ENCODE measurements at places on chromosomes 3 and 15.

DNA sequence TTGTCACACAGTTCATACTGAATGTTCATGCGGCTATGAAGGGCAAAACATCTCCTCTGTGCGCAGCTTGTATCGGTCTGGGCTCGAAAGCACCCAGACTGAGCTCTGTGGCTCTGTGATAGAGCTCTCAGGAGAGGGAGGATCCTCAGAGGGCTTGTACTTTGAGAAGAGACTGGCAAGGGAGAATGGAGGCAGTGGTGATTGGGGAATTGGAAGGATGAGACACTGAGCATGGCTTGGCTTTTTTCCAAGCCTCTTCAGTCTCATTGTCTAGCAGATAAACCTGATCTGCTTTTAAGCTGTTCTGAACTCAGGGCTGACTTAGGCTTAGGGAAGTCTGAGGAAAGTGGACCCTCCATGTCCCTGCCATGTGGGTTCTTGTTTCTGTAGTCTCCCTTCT, 43.0 kb downstream of the RAD54L2 start:
- DNase-seq = no peak

DNA sequence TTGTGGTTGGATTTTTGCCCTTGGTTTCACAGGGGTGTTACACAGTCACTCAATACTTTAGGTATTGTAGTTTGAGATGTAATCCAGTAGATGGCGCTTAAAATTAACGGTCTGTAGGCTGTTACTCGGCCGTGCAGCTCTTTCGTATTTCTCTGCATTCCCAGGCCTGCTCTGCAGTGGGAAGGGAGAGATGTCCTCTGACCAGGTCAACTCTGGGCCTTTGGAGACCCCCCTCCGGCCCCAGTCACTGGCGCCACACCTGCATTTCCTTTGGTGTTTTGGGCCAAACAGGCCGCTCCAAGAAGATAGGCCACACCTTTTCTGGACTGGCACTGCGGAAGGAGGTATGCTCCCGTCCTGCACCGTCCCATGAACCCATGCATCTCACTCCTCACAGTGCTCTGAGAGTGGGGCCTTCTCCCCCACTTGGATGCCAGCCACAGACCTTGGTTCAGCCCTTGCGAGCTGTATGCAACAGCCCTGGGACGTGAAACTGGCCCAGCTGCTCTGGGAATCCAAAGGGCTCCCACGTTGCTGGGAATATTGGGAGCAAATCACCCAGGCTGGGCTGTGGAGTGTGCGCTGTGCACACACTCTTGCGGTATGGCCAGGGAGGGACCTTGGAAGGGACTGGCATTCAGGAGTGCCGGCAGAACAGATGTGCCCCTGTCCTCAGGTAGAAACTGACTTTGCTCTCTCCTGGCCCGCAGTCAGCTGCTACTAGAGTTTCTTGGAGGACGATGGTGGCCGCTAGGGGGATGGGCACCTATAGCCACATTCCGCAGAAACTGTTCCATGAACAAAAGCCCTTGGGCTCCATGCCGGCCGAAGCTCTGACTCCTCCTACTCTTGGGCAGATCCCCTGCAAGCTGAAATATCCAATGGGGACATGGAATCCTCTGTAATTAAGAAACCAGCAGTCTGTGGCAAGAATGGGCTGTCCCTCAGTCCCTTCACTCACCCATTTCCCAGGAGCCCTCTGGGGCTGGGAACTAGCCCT, 410.5 kb upstream of the CADM2 start:
- DNase-seq = no peak

- no peak for DNase-seq
These were observed 30.7 kb upstream of the MGA start for GRCh38 chr15:41629463-41629862.

DNA sequence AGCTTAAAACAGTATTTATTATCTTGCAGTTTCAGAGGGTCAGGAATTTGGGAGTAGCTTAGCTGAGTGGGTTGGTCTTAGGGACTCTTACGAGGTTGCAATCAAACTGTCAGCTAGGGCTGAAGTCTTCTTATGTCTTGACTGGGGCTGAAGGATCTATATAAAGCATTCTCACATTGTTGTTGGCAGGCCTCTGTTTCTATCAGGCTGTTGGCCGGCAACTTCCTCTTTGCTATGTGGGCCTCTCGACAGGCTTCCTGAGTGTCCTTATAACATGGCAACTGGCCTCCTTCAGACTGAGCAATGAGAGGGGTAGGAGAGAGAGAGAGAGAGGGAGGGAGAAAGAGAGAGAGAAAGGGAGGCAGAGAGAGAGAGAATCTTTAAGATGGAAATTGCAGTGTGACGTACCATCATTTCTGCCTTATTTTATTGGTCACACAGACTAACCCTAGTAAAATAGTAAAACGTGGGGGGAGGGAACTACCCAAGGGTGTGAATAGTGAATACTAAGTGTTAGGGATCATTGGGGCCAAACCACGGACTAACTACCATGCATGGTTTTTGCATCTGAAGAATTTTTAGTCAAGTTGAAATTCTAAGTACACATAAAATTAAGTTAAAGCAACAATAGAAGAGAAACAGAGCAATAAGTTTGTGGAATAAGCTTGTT, 16.1 kb downstream of the FGF7 start:
- DNase-seq = no peak

DNA sequence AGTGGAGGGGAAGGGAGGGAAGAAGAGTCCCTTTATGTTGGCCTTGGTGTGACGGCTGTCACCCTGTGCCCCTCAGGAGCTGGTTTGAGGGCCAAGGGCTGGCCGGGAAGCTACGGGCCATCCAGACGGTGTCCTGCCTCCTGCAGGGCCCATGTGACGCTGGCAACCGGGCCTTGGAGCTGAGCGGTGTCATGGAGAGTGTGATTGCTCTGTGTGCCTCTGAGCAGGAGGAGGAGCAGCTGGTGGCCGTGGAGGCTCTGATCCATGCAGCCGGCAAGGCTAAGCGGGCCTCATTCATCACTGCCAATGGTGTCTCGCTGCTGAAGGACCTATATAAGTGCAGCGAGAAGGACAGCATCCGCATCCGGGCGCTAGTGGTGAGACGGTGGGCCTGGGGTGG, 8.1 kb upstream of the RCCD1 start:
- DNase-seq = no peak

GRCh38 chr3:171427771-171428320, 32.4 kb downstream of the TNIK start:
- DNase-seq = no peak
